A172 (cell line): ENCODE measurements at places on chromosomes 1 and 21. TPM values are rescaled to one million over a fixed set of nuclear protein-coding genes. Genes with fewer than 3 reads are reported as not detected.

The AZIN2 gene
- total RNA-seq: 0.74 and 2.7 TPM in 2 replicates

DNA sequence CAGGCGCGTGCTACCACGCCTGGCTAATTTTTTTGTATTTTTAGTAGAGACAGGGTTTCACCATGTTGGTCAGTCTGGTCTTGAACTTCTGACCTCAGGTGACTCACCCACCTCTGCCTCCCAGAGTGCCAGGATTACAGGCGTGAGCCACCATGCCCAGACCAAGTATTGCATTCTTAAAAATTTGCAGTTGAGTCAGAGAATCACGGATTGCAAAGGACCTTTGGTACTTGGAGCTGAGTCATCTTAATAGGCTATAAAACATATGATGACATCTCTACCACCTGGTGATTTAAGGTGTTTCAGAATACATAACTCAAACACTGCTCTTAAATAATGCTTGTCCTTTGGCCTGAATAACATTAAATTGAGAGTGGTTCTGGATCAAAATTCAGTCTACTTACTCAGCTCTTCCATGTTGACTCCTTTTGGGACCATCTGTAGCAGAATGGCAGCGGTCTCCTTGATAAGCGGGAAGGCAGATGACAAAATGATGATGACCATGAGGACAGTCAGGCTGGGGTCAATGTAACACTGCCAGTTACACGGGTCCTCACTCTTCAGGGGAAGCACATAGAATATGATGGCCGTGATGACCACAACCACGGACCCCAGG lies 10.4 kb downstream of the SLC30A10 start:
- peak; percentile 83 for DNase-seq

The LRRC7 gene
- total RNA-seq: 0.28 and 0.43 TPM in 2 replicates

DNA sequence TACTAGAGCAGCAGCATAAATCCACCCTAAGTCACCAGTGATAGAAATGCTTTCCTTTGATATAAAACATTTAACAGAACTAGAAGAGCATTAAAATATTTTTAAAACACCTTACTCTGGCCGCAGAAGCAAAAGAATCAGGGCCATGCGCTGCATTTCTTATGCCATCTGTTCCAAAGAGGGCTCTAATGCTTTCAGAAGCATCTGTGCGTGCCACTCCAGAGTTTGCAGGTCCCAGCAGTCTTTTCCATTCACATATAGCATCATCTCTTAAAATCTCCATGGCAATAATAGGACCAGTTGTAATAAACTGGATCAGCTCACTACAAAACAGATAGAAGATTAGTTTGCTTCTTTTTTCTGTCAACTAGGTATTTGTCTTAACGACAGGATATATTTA lies 69.2 kb downstream of the NME7 start:
- DNase-seq: no peak

DNA sequence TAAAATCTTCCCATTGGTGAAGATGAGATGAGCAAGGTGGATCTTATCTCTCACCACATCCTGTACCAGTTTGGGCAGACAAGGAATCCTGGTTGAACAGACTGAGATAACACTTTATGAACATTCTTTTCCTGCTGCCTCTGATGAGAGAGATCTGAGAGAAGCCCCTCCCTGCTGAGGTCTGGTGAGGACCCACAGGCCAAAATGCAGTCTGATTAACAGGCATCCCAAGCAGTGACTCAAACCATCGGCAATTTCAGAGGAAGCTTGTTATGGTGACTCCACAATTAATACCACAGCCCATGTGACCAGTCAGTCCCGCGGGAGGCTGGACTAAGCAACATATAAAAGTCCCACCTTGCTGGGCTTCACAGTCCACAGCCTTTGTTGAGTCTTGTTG lies at the start of gene PRR9:
PRR9 (plus strand) TSS at position 373 of the 400 bp plus-strand sequence. CDS start 561 bp downstream, outside the sequence.
- DNase-seq: peak; percentile 67

GRCh38 chr1:158946785-158947184 lies 15.4 kb downstream of the PYHIN1 start:
- no peak for DNase-seq

The LSS gene
- 76.0 and 95.1 TPM in 2 replicates for total RNA-seq

DNA sequence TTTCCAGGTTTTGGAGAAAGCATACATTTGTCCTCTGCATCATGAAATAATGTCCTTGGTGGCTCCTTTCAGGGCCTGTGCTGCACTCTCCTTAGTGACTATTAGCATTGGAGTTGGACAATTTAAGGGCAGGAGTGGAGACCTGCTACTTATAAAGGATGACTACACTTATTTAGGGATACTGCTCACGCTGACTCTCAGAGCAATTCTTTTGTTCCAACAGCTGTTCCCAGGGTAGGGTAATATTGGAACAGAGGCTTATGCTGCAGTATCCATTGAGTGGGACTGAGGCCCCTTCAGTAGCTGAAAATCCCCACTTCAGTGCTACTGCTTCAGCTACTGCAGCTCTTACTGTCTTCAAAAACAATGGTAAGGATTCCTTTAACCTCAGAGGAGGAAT lies 84.6 kb downstream of the GPR88 start:
- no peak for DNase-seq

The PDC gene
- total RNA-seq: not detected in 2 replicates

GRCh38 chr1:170290991-170291390 lies 145.2 kb downstream of the NTMT2 start:
- no peak for DNase-seq

The USH2A gene
- 6.9 and 8.1 TPM in 2 replicates for total RNA-seq

The CNKSR1 gene
- not detected in 2 replicates for total RNA-seq

DNA sequence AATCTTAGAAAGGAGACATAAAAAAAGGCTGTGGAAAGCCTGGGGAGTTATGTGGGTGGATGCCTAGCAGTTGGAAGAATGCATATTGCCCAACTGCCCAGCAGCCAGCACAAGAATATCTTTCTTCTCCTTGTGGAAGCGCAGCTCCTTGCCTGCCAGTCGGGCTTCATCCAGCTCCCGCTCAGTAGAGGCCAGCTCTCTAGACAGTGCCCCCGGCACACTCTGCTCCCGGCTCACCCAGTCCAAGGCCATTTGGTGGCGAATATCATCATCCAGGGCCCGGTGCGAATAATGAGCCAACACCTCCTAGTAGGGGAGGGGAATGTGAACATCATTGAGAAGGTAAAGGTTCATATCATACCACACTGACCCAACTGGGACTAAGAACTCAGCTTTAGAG lies 9.0 kb upstream of the RBM8A start:
- no peak for DNase-seq

GRCh38 chr1:112711670-112712069 lies 3.5 kb downstream of the PPM1J start:
- DNase-seq: no peak

GRCh38 chr21:16709866-16710550 lies 802.8 kb upstream of the CXADR start:
- no peak for DNase-seq

- no peak for DNase-seq
These were observed 78.7 kb upstream of the VAV3 start for GRCh38 chr1:108043707-108044106.

GRCh38 chr1:190935925-190936324 lies 458.3 kb upstream of the BRINP3 start:
- no peak for DNase-seq

The CELF3 gene
- not detected in 2 replicates for total RNA-seq

DNA sequence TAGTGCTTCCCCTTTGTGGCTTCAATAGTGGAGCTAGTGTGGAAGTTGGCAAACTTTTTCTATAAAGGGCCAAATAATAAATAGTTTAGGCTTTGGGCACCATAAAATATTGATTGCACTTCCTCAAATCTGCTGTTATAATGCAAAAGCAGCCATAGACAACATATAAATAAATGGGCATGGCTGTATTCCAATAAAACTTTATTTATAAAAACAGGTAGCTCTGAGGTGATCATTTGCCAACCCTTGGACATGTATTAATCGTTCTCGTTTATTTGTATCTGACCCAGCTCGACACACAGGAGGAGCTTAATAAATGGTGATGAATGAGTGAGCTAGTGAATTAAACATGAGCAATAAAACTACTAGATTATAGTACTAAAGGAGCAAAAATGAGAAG lies 13.3 kb downstream of the KAZN start:
- no peak for DNase-seq

- no peak for DNase-seq
These were observed 1.2 kb downstream of the IPO13 start for GRCh38 chr1:43947874-43948437.

DNA sequence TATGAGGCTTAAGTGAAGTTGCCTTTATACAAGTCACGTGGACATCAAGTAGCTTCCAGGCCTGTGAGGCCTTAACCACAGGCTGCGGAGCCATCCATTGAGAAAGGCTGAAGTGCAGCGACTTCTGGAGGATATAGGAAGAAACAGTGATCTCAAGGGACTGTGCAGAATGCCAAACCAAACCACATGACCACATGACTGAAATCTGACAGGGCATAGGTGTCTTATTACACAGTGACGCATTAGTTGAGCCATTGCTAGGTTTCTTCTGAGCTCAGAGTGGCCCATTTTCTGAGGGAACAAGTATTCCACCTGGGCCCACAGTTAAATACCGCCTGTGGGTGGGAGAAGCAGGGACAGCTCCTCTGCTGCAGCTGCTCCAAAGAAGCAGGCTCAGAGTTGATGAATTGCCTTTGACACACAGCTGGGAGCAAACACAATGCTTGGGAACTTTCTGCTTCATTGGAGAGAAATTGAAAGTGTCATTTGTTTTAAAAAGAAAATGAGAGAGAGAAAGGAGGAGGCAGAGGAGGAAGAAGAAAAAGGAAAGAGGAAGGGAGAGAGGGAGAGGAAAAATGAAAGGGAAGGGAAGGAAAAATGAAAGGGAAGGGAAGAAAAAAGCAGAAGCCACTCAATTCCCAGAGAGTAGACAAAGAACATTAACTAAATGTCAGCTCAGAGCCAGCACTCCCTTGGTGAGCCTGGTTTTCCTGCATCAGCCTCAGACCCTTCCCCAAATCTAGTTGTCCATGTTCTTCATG lies 94.4 kb downstream of the COLGALT2 start:
- peak; percentile 99 for DNase-seq

The EXO1 gene
- 56.1 and 71.4 TPM in 2 replicates for total RNA-seq

DNA sequence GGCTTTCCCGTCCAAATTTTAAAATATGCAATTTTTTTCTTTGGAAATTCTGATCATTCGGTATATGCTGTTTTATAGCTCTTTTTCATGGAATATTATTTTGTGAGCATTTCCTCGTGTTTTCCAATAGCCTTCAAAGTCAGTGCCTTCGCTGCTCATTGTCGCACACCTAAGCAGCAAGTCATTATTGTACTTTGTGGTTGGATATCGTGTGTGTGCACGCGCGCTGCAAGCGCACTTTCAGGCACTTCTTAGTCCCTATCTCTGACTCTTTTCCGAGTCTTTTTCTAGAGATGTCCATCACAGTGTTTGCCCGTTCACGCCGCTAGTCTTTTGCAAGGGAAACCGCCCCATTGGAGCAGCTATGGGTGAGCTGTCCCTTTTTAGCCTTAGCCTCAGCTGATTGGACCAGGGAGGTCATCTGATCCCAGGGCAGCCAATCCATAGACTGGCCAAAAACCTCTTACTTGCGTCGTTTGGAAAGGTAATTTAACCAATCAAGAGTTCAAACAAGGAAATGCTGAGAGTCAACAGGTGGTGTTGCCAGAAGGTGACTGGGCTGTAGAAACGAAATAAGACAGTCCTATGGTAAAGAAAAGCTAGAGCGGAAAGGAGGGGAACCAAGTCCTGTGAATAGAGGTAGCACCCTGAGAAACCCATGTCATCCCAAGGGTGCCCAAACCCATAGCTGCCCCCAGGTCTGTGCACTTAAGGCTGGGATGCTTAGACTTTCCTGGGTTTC lies 710 bp upstream of the HYI start:
- no peak for DNase-seq

- peak; percentile 82 for DNase-seq
These were observed 180.3 kb downstream of the DISC1 start for GRCh38 chr1:231806623-231807495.

The IL20 gene
- total RNA-seq: not detected in 2 replicates

DNA sequence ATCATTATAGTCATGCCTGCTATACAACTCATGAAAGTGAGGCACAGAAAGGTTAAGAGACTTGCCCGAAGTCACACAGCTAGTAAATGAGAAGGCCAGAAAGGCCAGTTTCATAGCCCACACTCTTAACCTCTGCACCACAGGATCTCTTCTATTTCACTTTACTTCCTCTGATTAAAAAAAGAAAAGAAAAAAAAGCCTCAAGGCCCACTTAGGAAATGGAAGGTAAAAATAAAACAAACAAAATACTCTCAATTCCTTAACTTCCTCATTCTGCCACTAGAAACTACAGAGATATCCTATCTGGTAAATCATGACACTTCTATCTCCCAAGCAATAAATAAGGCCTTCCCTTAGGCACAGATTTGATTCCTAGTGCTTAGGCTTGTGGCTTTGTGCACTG lies 7.6 kb upstream of the ENAH start:
- DNase-seq: no peak

GRCh38 chr1:39900662-39901463 lies 854 bp downstream of the MYCL start:
- DNase-seq: no peak

The DNAI4 gene
- 0.93 and 1.5 TPM in 2 replicates for total RNA-seq

GRCh38 chr1:37605061-37605650 lies 9.4 kb upstream of the GNL2 start:
- no peak for DNase-seq

- no peak for DNase-seq
These were observed 30.5 kb upstream of the BTG2 start for GRCh38 chr1:203274603-203275381.

DNA sequence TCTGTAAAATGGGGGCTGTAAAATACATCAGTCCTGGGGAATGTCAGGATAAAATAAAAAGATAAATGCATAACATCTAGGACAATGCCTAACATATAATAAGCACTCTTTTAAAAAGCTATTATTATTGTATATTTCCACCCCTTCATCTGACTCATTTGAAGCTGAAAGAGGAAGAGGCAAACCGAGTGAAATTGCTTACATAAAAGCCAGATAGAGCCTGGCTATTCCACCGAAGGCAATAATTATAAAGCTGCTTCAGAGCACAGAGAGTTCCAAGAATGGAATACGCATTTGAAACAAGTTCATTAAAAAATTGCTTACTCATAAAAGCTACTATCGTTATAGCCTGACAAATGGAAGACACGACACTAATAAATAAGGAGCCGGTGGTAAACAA lies 186.1 kb upstream of the CAMK1G start:
- no peak for DNase-seq

The SPRR5 gene
- total RNA-seq: not detected in 2 replicates

DNA sequence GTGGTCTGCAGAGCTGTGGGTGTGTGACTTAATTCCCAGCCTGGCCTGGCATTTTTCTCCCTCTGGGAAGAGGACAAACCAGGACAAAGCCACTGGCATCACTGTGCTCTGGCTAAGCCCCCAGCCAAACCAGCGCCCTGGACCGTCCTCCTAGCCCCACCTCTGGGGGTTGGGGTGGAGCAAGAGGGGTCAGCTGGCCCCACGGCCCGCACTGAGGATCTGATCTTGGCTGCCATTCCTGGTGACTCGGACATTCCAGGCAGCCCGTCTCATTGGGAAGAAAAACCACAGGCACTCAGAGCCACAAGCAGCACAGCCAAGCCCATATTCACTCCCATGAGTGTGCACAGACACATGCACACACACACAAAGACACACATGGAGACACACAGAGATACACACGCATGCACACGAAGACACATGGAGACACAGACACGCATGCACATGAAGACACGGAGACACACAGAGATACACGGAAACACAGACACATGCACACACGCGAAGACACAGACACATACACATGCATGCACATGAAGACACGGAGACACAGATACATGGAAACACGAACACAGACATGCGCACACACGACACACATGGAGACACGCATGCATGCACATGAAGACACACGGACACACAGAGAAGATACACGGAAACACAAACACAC lies 2.3 kb upstream of the MXRA8 start:
- peak; percentile 90 for DNase-seq

The C1orf159 gene
- 8.2 and 10.0 TPM in 2 replicates for total RNA-seq
